ENCODE measurements at places on chromosomes 6 and 20.

DNA sequence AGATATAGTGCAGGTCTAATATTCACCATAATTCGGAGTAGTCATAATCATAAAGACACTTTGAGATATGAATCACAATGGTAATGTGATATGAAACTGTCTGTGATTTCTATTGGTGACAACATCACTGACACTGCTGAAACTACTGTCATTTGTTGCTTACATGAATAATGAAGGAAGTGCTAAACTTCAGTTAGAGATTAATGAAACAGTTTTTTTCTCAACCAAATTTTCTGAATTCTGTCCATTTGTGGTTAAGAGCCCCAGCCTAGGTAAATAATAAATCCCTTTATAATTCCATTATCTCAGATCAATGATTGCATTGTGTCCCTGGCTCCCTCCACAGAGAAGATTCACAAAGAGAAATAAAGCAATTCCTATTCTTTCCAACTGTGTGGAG, 122.6 kb downstream of the HIVEP2 start:
- no peak for DNase-seq

DNA sequence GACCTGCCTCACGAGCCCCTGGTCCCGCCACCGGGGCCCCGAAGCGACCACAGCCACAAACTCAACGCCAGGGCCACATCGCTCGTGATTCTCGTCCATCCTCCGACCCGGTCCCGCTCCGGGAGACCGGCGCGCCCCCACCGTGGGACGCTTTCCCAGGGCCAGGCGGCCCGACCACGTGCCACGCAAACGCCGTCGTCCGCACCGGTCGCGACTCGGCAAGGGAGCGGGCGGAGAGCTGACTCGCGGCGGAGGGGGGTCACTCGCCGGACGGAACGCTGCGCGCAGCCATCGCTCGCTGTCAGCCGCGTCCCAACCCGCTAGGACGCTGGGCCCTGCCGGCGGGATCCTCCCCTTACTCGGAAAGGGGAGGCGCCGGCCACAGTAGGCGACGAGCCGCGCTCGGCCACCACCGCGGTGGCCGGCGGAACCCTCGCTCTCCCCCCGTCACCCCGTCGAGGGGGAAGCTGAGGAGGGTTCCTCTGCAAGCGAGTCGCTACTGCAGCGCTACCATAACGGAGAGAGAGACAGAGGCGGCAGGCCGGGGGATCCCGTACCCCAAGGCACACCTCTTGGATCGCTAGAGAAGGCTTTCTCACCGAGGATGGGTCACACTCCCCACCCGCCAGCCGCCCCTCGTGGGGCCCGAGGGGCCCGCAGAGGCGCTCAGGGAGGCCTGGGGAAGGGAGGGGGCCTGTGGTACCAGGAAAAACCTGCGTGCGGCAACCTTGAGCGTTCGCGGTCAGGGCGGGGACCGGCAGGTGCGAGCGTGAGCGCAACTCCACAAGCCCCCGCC, 511.8 kb upstream of the ZNF337 start:
- no peak for DNase-seq

- no peak for DNase-seq
Observed at GRCh38 chr6:112231594-112232060, 22.7 kb downstream of the LAMA4 start.

DNA sequence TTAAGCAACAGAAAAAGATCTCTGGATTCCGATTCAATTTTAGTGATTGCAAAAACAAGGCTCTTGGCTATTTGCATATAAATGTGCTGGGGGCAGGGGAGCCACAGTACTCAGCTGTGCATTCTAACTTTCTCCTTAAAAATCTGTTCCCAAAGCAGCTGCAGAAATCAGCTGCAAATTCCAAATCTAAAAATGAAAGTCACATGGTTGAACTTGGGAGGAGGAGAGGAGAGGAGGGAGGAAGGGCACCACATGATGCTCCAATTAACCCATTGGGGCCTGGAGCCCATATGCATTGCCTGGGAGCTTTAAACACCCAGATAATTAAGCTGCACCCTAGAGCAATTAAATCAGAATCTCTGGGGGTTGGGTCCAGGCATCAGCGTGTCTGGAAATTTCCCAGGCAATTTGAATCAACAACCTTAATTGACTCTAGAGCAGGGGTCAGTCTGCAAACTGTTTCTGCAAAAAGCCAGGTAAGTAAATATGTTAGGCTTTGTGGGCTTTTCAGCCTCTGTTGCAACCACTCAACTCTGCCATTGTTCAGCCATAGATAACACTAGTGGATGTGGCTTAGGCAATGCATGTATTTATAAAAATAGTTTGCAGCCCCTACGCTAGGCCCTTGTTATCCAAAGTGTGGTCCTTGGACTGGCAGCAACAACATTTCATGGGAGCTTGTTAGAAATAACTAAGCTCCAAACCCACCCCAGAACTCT, 508.1 kb downstream of the KIF16B start:
- no peak for DNase-seq

DNA sequence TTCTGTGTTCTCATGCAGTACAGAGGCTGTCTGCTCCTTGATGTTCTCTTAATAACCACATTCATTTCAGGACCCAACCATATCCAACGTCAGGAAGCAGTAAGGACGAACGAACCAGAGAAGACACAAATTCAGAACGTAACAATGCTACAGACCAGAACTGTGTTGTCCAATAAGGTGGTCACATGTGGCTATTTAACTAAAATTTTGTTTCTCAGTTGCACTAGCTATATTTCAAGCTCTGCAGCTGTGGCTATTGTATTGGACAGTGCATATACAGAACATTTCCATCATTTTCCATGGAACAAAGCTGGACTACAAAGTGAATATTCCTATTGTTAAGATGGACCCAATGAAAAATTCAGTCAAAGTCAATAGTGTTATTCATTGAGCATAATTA, 27.0 kb downstream of the MAP7 start:
- DNase-seq, result no peak

GRCh38 chr20:44733341-44734069, 12.2 kb upstream of the KCNK15 start:
- no peak for DNase-seq

DNA sequence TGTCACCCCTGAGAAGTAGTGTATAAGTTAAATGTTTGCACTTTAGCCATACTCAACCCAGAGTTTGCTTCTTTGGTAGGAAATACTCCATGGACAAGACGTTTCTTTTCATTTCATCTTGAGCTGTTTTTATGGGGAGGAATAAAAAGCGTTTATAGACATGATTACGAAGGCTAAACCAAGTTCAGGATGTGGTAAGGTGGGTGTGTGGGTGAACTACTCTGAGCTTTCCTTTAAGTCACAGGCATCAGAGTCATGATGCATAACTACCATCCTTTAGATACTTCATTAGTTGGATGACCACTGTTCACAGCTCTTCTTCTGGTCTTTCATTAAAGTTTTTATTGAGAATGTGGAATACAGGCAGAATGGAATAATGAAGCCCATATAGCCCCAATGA, 48.9 kb downstream of the EBF4 start:
- no peak for DNase-seq

- DNase-seq, result no peak
Observed at GRCh38 chr20:47441774-47442150, 59.9 kb upstream of the NCOA3 start.

DNA sequence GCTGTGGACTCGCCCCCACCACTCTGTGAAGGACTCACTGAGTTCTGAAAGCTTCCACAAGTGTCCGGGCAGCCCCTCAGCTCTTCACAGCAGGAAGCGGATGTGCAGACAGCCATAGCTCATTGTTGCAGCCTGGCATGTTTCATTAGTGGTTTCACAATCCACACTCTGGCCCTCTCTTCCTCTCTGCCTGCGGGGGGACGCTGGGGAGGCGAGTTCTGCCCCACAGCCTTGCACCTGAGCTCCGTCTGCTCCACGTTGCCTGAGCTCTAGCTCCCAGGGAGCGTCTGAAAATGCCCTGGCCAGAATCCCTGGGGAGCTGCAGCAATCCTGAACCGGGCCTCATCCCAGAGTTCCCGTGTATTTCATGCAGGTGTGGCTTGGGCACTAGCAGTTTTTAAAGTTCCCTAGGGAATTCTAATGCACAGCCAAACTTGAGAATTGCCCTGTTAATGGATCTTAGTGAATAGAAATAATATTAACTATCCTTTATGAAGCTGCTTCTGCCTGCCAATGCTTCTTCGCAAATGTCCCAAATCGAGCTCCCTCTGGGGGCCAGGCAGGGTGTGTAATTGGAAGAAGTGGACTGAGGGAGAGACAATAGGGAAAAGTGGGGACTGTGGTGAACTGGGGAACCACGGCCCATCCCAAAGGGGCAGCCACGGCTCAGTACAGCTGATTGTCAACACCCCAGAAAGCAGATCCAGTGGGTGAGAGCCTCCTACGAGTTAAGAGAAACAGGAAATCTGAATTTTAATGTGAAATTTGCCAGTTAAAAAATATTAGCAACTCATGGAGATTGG, 51.5 kb downstream of the CTCFL start:
- DNase-seq, result no peak

DNA sequence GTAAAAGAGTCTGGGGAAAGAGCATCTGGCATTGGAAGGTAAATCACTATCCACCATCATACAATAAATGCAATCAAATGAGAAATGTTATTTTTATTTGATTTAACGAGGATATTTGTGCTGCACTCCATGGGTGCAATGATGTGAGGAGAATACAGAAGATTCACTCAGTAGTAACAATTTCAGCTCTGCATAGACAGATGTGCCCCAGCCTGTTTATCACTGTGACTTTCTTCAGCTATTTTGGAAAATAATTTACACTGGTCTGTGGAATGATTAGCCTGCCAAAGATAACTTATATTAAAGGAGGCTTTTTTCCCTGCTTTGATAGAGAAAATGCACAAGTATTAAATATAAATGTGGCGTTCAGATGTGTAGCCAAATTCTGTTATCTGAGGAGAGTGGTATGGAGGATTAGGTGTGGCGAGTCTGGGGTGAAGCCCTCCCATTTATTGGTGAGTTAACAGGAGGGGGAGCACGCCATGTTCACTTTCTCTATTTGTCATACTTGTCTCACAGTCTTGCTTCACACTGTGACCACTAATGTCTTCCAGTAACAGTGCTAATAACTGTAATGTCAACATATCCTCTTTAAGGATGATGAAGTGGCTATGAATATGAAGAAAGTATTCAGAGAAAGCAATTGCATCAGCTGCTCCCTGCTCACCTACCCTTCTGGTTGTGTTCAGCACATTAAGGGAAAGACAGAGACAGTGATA, 645.6 kb downstream of the MMUT start:
- no peak for DNase-seq

- no peak for DNase-seq
Observed at GRCh38 chr6:116877743-116878142, 701 bp downstream of the RFX6 start.

GRCh38 chr6:42051268-42051653, 937 bp downstream of the TAF8 start:
- no peak for DNase-seq

DNA sequence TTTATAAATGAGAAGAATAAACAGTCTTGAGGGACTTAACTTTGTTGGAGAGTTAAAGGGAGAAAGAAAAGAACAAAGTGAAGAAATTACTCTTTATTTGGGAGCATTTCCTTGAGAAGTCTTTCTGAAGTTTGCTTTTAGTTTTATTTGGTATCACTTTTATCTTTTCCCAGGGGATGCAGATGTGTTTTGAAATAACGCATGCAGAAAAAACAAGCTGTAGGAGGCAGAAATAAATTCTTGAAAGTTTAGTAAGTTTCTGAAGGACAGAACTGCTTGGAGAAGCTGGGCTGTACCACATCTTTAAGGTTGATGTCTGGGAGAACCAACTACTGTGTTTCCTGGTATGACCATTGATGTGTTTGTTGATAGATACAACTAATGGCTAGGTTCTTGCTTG, 75.0 kb downstream of the PLCB4 start:
- no peak for DNase-seq

DNA sequence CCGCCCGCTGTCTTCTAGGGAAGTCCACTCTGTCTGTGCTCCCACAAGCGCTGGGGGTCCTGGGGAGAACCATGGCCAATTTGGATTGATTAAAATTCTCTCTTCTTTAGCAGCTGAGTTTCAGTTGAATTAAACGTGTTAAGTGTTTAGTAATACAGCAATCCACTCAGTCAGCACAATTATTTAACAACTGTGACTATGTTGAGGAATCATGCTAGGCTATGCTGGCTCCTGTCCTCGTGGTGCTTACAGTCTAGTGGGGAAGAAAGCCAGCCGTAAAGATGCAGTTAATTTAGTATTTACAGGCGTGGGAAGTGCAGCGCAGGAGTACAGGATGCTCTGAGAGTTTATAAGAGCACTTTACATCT, 88.9 kb upstream of the FOXP4 start:
- DNase-seq, result no peak

GRCh38 chr6:157187182-157188083, 135.9 kb downstream of the TMEM242 start:
- no peak for DNase-seq

DNA sequence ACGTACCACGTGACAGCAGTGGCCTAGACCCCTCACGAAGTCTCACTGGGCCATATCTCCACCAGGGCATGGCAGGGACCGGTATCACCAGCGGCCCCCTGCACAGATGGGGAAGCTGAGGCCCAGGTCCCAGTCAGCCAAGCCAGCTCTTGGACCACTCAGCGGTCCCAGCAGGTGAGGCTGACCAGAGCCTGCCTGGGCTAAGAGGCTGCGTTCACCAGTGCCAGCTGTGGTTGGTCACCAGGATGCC, 2.6 kb upstream of the MRGBP start:
- DNase-seq, result no peak

GRCh38 chr20:16428112-16428511, 145.1 kb downstream of the KIF16B start:
- no peak for DNase-seq

- no peak for DNase-seq
Observed at GRCh38 chr6:136677822-136678221, 114.5 kb downstream of the MAP3K5 start.

GRCh38 chr6:3293271-3294155, 34.8 kb downstream of the PSMG4 start:
- no peak for DNase-seq

GRCh38 chr6:13420269-13420668, 67.1 kb downstream of the GFOD1 start:
- no peak for DNase-seq

DNA sequence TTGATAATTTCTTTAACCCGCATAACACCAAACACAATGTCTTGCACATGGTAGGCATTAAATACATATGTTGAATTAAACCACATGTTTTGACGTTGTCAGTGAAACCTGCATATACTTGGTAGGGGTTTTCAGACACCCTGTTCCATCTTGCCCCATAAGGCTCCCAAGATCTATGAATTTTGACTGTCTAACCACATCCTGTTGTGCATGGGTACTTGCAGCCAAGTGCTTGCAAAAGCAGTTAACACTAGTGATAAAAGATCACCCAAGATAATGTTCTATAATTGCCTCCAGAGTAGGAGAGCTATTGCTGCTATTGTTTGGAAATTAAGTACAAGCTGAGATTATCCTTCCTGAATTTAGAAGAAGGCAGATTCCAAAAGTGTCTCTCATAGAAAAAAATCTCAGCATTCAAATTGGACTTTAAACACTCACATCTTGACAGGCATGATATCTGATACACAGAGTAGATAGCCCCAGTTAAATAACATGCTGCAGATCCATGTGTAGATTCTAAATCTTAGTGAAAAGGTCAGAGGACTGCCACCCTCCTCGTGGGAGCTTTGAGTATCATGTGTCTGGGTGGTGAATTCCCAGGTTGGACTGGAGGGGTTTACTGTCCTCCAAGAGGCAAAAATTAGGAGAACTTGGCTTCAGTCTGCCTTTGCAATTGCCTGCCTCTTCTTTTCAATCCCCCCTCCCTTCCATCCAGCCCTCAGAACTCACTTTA, 25.8 kb upstream of the CCN6 start:
- DNase-seq, result no peak

- DNase-seq, result no peak
Observed at GRCh38 chr20:44861531-44862006, 23.9 kb upstream of the YWHAB start.

Measured in esophagus squamous epithelium (tissue), 5 donors.